ENCODE measurements at places on chromosomes 4 and X.
A peak's percentile ranks its signal among the peaks of the same experiment; 100 is the strongest.

GRCh38 chr4:110624904-110625494, 2.1 kb upstream of the PITX2 start:
- H3K27ac ChIP-seq = no peak overlapping the region
- H3K36me3 ChIP-seq = peaks cover 9% of the 10 kb centered on the region
- DNase-seq = no peak
- H3K4me3 ChIP-seq = no peak overlapping the region

DNA sequence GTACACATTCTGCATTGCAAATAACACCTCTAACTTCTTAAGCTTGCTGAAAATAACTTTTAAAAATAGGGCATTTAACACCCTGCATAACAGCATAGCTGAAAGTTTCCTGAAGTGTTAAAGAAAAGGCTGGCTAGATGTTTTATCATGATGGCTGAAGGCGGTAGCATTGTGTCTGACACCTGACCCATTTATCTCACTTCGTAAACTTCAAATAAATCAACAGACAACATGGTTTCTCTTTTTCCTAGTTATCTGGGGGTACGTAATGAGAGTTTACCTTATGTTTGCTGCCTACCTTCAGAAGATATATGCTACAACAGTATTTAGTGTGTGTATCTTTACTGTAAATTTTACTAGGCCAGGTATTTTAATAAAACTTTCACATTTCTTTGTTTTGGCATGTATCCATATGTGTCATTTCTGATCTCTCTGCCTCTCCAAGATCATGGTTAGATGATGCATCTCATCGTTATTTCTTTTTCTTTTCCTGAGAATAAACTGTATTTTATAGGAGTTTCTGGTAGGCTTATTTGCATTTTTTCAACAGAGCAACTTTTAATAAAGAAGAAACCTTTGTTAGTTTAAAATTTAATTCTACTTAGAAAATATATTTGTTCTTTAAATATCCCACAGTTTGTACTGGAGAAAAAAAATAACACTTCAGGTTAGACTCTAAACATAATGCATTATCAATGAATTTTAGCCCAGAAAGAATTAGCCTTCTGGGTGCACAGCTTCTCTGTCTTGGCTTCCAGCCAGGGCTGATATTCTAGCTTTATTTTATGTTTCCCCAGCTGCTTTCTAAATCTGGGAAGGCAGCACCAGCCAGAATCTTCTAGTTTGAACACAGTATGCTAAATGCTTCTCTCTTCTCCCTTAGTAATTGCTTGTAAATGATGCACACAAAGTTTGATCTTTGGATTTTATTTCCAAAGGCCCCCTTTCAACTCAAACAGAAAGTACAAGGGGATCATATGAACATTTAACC, 2.9 kb downstream of the NDST4 start:
- DNase-seq = no peak
- no peaks in the 10 kb centered on the region for H3K4me1 ChIP-seq
- no peaks in the 10 kb centered on the region for H3K27me3 ChIP-seq
- H3K27ac ChIP-seq = no peak overlapping the region

GRCh38 chr4:15502384-15502783, 32.7 kb downstream of the CC2D2A start:
- no peak overlapping the region for H3K4me3 ChIP-seq
- no peak overlapping the region for H3K27ac ChIP-seq
- DNase-seq = no peak
- H3K36me3 ChIP-seq = no peaks in the 10 kb centered on the region

GRCh38 chr4:158523990-158524535, 2.4 kb downstream of the RXFP1 start:
- no peak overlapping the region for H3K27ac ChIP-seq
- no peaks in the 10 kb centered on the region for H3K27me3 ChIP-seq
- H3K4me3 ChIP-seq = no peak overlapping the region

DNA sequence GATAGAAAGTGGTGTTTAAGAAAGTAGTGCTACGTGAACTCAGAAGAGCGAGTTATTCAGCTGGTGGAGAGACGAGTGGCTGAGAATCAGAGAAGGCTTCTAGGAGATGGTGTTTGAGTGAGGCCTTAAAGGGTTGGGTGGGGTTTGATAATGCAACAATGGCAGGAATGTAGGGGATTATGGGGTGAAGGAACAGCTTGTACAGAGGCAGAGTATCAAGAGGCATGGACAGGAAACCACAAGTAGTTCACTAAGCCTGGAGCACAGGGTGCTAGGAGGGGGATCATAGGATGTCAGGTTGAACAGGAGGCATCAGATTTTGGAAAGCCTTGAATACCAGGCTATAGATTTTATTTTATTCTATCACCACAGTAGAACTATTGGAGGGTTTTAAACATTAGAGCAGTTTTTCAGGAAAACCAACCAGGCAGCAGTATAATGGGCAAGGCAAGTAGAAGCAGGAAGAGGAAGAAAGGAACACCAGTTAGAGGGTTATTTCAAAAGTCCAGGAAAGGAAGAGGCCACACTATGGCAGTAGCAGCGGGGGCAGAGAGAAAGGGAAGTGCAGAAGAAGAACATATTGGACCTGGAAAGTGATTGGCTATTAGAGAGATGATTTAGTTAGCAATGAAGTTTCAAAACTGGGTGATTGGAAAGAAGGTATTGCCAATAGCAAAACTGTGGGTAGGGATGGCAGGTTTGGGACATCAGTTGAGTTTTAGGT, 99.2 kb downstream of the DOCK11 start:
- H3K4me3 ChIP-seq = no peak overlapping the region
- peaks cover 26% of the 10 kb centered on the region for H3K36me3 ChIP-seq
- H3K27me3 ChIP-seq = no peaks in the 10 kb centered on the region
- peak overlapping the region; percentile 59 for H3K27ac ChIP-seq
- peaks cover 12% of the 10 kb centered on the region for H3K4me1 ChIP-seq
- no peak for DNase-seq

- H3K27ac ChIP-seq = no peak overlapping the region
- H3K4me1 ChIP-seq = no peaks in the 10 kb centered on the region
- no peaks in the 10 kb centered on the region for H3K27me3 ChIP-seq
- no peak overlapping the region for H3K4me3 ChIP-seq
- H3K36me3 ChIP-seq = no peaks in the 10 kb centered on the region
Measured at GRCh38 chrX:24879679-24880078, 136.1 kb downstream of the ARX start.

- no peaks in the 10 kb centered on the region for H3K36me3 ChIP-seq
- no peaks in the 10 kb centered on the region for H3K27me3 ChIP-seq
- no peak for DNase-seq
- H3K4me3 ChIP-seq = no peak overlapping the region
- H3K4me1 ChIP-seq = no peaks in the 10 kb centered on the region
Measured at GRCh38 chrX:154652311-154653047, 900 bp downstream of the CTAG2 start.

- no peak for DNase-seq
- no peak overlapping the region for H3K27ac ChIP-seq
- peaks cover 11% of the 10 kb centered on the region for H3K27me3 ChIP-seq
- no peaks in the 10 kb centered on the region for H3K4me1 ChIP-seq
- no peaks in the 10 kb centered on the region for H3K36me3 ChIP-seq
- no peak overlapping the region for H3K4me3 ChIP-seq
Measured at GRCh38 chr4:83516042-83516772, 19.7 kb upstream of the GPAT3 start.

DNA sequence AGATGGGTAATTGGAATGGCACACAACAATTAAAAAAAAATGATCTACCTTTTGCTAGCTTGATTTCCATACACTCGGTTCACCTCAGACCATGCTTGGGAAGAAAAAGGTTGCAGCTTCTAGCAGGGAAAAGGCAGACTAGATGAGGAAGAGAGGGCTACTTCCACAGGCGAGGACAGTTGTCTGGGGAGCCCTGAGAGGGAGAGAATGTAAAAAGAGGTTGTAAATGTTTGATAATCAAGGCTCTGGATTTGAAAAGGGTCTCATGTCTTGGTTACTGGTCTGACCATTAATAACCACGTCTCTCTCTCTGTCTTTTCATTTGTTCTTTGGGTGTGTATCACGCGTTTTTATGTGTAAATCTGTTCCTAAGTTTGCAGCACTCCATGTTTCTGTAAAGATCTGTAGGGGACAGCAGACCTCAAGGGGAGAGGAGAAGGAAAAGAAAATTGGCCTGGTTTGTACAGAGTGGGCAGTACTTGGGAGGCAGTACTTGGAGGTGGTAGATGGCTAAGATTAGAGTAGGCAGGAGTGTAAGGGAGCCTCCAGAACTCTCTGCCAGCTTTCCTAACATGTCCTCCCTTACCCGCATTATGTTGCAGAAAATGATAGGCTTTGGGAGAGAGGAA, 750 bp downstream of the ARMCX5 start:
- peaks cover 15% of the 10 kb centered on the region for H3K4me1 ChIP-seq
- peak overlapping the region; percentile 98 for H3K4me3 ChIP-seq
- H3K27me3 ChIP-seq = no peaks in the 10 kb centered on the region
- H3K36me3 ChIP-seq = no peaks in the 10 kb centered on the region

DNA sequence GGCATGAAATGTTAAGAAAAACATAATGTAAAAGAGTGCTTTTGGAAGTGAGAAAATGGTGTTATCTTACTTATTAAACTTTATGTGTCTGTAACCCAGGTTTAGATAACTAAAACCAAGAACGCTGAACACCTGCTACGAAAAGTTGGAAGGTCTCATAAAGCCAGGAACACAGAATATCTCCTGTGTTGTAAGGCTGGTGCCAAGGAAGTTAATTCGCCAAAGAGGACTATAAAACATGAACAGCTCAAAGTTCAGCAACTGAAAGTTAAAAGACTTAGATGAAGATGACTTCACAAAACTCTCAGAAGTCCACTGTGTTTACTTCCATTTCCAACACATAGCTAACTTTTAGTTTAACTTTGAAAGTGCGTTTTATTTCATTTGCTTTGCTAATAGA, 54.3 kb downstream of the GPRIN3 start:
- H3K27ac ChIP-seq = no peak overlapping the region
- no peak overlapping the region for H3K4me3 ChIP-seq
- peaks cover 15% of the 10 kb centered on the region for H3K27me3 ChIP-seq
- no peak for DNase-seq
- no peaks in the 10 kb centered on the region for H3K4me1 ChIP-seq

- H3K4me3 ChIP-seq = no peak overlapping the region
- DNase-seq = no peak
- H3K27me3 ChIP-seq = no peaks in the 10 kb centered on the region
- no peak overlapping the region for H3K27ac ChIP-seq
- no peaks in the 10 kb centered on the region for H3K4me1 ChIP-seq
Measured at GRCh38 chrX:37405956-37406355, 56.8 kb downstream of the PRRG1 start.

DNA sequence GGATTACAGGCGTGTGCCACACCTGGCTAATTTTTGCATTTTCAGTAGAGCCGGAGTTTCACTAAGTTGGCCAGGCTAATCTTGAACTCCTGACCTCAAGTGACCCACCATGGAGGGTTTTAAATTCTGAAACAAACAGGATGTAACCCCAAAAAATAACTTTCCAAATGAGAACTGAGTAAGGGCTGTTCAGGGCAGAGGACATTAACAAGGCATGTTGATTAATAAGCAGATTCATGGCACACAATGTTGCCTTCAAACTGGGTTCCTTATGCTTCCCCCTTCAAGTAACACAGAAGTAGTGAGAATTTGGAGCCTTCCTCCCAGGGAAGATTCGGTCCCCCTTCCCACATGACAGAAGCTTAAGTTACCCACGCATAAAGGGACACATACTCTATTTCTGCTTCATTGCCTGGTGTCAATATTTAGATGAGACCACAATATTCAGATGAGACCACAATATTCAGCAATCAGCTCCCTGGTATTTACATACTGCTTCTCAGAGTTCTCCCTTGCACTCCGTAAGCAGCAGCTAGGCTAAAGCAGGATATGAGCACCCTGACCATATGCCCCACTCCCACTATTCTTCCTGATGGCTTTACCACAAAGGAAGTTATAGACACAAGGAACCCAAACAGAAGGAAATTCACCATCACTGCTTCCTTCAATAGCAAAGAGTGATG, 21.4 kb downstream of the GRSF1 start:
- H3K4me1 ChIP-seq = peaks cover 19% of the 10 kb centered on the region
- H3K27ac ChIP-seq = no peak overlapping the region
- peaks cover 11% of the 10 kb centered on the region for H3K36me3 ChIP-seq
- DNase-seq = no peak
- no peak overlapping the region for H3K4me3 ChIP-seq
- no peaks in the 10 kb centered on the region for H3K27me3 ChIP-seq

DNA sequence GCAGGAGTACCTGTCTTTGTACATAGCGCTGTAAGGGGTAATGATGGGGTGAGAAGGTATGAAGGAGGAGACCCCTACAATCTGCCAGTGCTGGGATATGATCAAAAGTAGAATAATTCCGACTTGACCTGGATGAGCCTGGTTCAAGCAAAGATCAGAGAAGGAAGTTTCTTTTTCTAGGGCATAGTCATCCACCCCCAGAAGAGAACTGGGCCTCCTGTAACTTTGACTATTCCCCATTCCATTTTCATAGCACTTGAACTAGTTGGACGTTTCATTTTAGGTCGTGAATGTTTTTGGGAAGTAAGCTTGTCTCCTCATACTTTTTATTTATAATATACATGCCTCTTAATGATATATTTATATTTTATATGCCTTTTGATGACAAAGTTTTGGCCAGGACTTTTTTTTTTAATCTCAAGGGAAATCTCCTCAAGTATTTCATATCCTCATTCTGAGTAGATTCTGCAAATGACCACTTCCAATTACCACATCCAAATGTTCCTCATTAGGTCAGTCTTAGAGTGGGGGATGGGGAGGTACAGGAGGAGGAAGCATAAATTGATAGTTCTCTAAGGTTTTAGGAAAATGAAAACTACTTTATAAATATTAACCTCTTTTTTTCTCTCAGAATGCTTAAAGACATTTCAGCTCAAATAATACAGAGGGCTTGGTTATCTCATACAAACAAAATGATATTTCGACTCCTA, 3.5 kb downstream of the CXorf58 start:
- H3K36me3 ChIP-seq = no peaks in the 10 kb centered on the region
- H3K27me3 ChIP-seq = no peaks in the 10 kb centered on the region
- DNase-seq = no peak
- no peak overlapping the region for H3K27ac ChIP-seq

DNA sequence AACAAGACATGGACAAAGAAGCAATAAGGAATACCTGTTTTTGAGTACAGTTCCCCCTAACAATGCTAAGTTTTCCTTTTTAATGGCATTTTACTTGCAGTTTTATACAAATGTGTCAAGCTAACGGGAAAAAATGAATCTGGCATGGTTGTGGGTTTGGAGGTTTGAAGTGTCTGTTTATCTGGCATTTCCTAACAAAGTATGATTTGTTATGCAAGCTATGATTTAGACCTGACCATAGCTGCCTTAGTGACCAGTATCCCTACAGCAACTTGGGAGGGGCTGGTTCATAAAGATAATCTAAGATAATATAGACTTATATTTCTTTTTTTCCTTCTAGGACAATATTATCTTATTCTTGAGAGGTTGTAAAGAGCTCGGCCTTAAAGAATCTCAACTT, 60.6 kb downstream of the LIMCH1 start:
- H3K4me3 ChIP-seq = no peak overlapping the region
- H3K36me3 ChIP-seq = no peaks in the 10 kb centered on the region
- no peak for DNase-seq
- H3K27ac ChIP-seq = no peak overlapping the region
- H3K4me1 ChIP-seq = no peaks in the 10 kb centered on the region

DNA sequence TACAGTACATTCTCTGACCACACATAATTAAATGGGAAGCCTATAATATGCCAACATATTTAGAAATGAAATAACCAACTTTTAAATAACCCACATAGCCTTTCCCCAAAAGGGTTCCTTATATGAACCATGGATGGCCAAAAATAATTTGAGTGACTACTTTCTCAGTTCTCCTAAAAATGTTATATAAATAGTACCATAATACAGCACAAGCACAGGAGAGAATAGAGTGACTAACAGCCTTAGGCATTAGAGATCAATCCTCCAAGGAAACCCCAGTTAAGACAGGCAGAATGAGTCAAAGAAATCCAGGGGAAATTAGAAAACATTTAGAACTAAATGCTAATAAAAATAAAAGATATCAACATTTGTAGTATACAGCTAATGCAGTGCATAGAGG, 50.2 kb downstream of the ANKRD17 start:
- no peak overlapping the region for H3K4me3 ChIP-seq
- no peak overlapping the region for H3K27ac ChIP-seq
- H3K27me3 ChIP-seq = no peaks in the 10 kb centered on the region
- DNase-seq = no peak
- H3K4me1 ChIP-seq = peaks cover 49% of the 10 kb centered on the region
- peaks cover 5% of the 10 kb centered on the region for H3K36me3 ChIP-seq
